Left lung (tissue), 14 donors: ENCODE measurements at places on chromosomes 2 and 18. TPM values are rescaled to one million over a fixed set of nuclear protein-coding genes. Genes with fewer than 3 reads are reported as not detected.
A peak's percentile ranks its signal among the peaks of the same experiment; 100 is the strongest.

DNA sequence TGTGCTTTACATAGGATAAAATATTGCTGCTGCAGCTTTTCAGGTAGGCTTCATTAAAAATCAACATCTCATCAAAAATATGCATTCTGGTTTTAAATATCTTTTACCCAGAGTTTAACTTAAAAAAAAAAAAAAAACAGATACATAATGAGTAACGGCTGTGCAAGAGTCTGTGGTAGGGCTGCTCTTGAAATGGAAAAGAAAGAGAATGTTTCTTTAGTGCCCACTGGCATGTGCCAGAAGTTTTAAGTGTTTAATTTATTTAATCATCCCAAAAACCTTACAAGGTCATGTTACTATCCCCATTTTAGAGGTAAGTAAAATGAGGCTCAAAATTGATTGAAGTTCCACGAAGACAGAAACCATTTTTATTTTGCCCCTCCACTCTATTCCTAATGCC is 92.1 kb downstream of the SLC8A1 start:
- no peaks in the 10 kb centered on the region for H3K4me1 ChIP-seq
- no peaks in the 10 kb centered on the region for H3K36me3 ChIP-seq
- no peak for DNase-seq
- no peak overlapping the region for H3K27ac ChIP-seq
- H3K27me3 ChIP-seq: no peaks in the 10 kb centered on the region
- H3K4me3 ChIP-seq: no peak overlapping the region

GRCh38 chr2:223896833-223897311 is 48.3 kb downstream of the WDFY1 start:
- no peak overlapping the region for H3K4me3 ChIP-seq
- no peaks in the 10 kb centered on the region for H3K36me3 ChIP-seq
- DNase-seq: no peak
- H3K27me3 ChIP-seq: no peaks in the 10 kb centered on the region
- peak overlapping the region; percentile 2 for H3K27ac ChIP-seq

DNA sequence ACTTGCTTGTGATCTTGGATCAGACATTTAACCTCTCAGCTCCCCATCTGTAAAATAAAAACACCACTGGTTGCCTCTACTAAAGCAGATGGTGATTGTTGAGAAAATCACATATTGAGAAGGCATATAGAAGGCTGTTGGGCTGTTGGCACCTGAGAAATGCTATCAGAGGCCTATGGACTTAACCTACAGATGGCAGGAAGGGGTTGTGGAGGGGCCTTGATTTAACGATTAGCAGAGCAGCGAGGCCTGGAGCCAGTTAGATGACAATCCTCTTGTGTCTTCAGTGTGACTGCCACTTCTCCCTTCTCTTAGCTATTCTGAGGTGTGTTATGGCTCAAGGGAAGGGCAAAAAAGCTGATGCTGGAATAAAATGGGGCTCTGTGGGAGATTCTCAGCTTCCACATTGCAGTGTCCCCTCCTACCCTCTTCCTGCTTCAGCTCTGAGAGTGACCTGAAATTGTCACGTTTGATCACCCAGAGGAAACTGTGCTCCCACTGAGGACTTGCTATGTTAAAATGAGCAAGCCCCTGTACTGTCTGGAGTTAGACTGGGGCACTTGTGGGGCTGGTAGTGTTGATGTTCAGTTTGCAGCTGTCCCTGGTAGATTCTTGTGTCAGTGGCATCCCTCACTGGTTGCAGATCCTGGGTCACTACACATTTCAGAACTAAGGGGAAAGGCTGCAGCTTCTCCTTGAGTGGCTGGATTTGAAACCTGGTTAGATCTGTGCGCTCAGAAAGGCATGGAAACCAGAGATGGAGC is 31.5 kb downstream of the CXCR4 start:
- H3K4me3 ChIP-seq: no peak overlapping the region
- H3K27me3 ChIP-seq: no peaks in the 10 kb centered on the region
- no peaks in the 10 kb centered on the region for H3K4me1 ChIP-seq
- no peak overlapping the region for H3K27ac ChIP-seq
- no peaks in the 10 kb centered on the region for H3K36me3 ChIP-seq

GRCh38 chr2:27191070-27191829 is 20.6 kb upstream of the ATRAID start:
- H3K4me1 ChIP-seq: no peaks in the 10 kb centered on the region
- no peaks in the 10 kb centered on the region for H3K36me3 ChIP-seq
- no peak for DNase-seq
- no peaks in the 10 kb centered on the region for H3K27me3 ChIP-seq
- no peak overlapping the region for H3K27ac ChIP-seq

GRCh38 chr2:188391354-188391753 is 99.7 kb downstream of the GULP1 start:
- no peak overlapping the region for H3K4me3 ChIP-seq
- H3K36me3 ChIP-seq: no peaks in the 10 kb centered on the region
- H3K27me3 ChIP-seq: no peaks in the 10 kb centered on the region
- DNase-seq: no peak

GRCh38 chr2:179440642-179441251 is 176.1 kb upstream of the SESTD1 start:
- no peak for DNase-seq
- no peak overlapping the region for H3K27ac ChIP-seq
- H3K4me3 ChIP-seq: no peak overlapping the region
- no peaks in the 10 kb centered on the region for H3K27me3 ChIP-seq

GRCh38 chr2:1010415-1010930 is 59.8 kb downstream of the SNTG2 start:
- H3K4me1 ChIP-seq: no peaks in the 10 kb centered on the region
- H3K27me3 ChIP-seq: peaks cover 5% of the 10 kb centered on the region
- peak; percentile 5 for DNase-seq
- H3K36me3 ChIP-seq: no peaks in the 10 kb centered on the region

DNA sequence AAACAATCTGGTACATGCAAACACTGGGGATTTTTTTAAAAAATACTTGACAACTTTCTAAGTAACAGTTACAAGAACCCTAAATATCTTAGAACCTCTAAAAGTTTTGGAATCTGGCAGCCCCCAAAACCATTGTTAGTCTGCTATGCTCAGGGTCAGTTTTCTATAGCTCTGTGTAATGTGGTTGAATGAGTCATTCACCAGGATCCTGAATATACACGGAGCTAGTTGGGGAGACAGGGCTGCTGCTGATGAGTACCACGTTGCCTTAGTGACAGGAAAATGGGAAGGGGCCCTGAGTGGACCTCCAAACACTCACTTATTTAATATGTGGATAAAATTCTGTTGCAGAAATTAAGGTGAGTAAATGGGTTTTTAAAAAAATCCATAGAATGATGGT is 36.9 kb upstream of the TANC1 start:
- no peaks in the 10 kb centered on the region for H3K27me3 ChIP-seq
- no peak overlapping the region for H3K27ac ChIP-seq
- H3K4me3 ChIP-seq: no peak overlapping the region
- no peaks in the 10 kb centered on the region for H3K36me3 ChIP-seq
- no peak for DNase-seq
- H3K4me1 ChIP-seq: no peaks in the 10 kb centered on the region

ZDBF2 gene
- 6.1 TPM for total RNA-seq

DNA sequence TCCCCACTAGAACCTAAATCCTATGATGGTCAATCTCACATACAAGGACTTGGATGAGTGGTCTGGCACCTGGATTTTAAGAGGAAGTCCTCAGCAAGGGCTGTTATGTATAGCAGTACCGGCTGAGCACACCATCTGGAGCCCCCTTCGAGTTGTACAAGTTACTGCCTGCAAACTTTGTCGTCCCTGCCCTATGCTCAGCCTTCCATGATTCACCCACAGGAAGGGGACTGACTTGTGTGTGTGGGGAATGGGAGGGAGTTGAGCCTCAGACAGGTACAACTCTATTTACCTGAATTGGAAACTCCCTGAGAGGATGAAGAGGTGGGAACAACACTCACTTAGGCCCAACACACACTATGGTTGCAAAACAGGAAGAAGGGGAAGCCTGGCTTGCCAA is 186.6 kb downstream of the MYO5B start:
- DNase-seq: no peak
- H3K36me3 ChIP-seq: no peaks in the 10 kb centered on the region
- no peaks in the 10 kb centered on the region for H3K4me1 ChIP-seq
- no peak overlapping the region for H3K4me3 ChIP-seq
- H3K27ac ChIP-seq: no peak overlapping the region

DNA sequence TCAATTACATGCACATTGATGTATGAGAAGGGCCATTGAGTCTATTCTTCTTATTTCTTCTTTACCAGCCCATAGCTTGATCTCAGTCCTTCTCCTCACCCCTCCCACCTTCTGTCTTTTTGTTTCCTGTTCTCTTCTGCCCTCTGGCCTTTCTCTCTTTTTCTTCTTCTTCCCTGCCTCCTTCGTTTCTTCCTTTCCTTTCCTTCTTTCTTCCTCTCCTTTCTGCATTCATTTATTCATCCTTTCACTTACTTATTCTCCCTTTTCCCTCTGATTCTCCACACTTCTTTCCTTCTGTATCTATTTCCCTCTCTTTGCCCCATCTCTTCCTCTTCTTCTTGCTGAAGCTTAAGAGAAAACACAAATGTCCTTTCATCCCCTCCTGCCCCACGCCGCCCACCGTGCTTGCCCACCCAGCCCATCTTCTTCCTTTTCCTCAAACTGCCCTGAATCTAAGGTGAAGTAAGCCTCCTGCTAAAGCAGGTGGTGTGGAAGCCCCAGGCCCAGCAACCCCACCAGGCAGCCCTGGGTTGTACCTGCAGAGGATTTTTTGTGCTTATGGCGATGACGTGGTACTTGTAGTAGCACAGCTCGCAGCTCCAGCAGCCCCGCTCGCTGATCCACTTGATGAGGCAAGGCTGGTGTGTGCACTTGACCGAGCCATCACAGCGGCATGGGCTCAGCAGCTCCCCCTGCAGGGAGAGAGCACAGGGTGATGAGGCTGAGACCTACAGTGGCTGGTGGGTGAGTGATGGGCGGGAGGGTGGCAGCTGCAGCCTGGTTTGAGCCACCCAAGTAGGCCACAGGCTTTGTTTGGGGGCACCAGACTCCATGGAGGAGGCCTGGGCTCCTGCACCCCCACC is 89.0 kb downstream of the MARCHF4 start:
- no peak overlapping the region for H3K4me3 ChIP-seq
- DNase-seq: peak; percentile 61
- H3K27me3 ChIP-seq: no peaks in the 10 kb centered on the region
- H3K4me1 ChIP-seq: no peaks in the 10 kb centered on the region

- H3K36me3 ChIP-seq: no peaks in the 10 kb centered on the region
- no peak overlapping the region for H3K27ac ChIP-seq
- H3K4me3 ChIP-seq: no peak overlapping the region
- peaks cover 49% of the 10 kb centered on the region for H3K27me3 ChIP-seq
- H3K4me1 ChIP-seq: no peaks in the 10 kb centered on the region
- peak; percentile 19 for DNase-seq
Observed at GRCh38 chr2:149420053-149420963, 89.9 kb downstream of the LYPD6 start.

DNA sequence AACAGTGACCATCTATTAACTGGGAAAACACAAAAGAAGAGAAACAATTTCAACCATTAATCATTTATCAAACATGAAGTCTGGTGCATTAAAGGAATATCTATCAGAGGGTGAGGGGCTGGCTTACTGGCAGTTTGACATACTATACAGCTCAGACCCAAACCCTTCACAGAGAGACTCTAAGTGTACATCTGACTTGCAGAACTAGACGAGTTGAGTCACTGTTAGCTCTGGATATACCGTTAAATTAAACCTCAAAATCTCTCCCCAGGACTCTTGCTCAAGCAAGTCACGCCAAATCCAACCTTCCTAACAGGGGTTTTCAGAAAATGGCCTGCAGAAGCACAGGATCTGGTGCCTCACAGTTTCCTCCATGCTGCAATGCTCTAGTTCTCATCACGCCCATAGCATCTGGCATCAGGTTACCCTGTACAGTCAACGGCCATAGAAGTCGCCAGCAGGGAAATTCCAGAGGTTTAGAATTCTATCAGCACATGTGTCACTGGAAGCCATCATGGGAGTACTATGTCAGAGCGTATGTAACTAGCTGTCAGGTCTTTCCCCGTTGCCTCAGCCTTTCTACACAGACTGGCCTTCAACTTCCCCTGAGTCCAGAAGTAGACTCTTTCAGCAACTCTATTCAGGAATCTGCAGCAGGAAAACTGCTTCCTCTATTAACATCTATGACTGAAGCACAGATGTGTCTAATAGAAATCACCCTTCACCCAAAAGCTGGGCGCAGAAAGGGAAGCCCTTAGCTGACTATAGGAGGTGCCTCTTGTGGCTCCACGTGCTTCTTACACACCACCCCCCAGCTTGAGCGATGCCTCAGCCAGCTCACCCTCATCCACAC is 9.3 kb downstream of the TGOLN2 start:
- peaks cover 59% of the 10 kb centered on the region for H3K4me1 ChIP-seq
- H3K27me3 ChIP-seq: no peaks in the 10 kb centered on the region
- no peak overlapping the region for H3K4me3 ChIP-seq
- peak overlapping the region; percentile 46 for H3K27ac ChIP-seq
- DNase-seq: no peak

POTEC gene
- not detected for total RNA-seq
